Vagina (tissue), 2 donors: ENCODE measurements at places on chromosomes 4 and X.

- DNase-seq: no peak
Measured at GRCh38 chrX:117996918-117997480, 119.6 kb downstream of the KLHL13 start.

DNA sequence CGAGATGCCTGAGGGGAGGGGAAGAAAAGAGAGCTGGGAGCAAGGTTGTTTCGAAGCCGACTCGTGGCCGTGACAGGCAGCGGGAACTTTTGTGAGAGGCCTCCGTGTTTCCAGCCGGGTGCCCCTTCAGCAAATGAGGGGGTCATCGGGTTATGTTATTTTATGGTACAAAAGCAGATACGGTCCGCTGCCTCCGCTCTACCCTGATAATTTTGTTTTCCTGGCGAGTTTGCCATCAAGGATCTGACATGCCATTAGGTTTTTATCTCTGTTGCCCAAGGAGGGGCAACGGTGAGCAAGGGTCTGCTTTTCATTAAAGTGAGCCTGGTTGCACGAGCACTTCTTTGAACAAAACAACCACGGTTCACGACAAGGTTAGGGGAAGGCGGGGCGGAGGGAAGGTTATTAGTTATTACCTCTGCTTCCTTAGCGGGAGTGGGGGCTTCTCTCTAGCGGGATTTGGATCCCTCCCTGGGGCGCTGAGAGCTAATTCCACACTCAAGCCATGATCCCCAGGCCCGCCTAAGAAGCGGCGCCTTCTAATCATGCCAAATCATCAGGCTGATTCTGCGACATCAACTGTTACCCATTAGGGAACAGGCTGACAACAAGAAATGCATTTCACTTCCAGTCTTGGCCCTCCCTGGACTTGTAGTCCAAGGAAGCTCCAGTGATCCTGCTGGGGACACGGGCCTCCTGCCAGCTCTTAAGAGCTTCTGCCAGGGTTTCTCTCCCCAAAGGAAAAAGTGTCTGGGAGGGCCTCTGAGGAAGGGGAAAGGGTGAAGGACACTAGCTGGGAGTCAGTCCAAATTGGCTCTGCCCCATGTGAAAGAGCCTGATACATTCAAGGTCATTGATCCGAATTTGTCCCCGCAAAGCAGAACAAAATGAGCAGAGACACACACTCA, 617.7 kb downstream of the MID1IP1 start:
- DNase-seq: no peak

GRCh38 chr4:16192631-16193518, 33.4 kb downstream of the TAPT1 start:
- no peak for DNase-seq

DNA sequence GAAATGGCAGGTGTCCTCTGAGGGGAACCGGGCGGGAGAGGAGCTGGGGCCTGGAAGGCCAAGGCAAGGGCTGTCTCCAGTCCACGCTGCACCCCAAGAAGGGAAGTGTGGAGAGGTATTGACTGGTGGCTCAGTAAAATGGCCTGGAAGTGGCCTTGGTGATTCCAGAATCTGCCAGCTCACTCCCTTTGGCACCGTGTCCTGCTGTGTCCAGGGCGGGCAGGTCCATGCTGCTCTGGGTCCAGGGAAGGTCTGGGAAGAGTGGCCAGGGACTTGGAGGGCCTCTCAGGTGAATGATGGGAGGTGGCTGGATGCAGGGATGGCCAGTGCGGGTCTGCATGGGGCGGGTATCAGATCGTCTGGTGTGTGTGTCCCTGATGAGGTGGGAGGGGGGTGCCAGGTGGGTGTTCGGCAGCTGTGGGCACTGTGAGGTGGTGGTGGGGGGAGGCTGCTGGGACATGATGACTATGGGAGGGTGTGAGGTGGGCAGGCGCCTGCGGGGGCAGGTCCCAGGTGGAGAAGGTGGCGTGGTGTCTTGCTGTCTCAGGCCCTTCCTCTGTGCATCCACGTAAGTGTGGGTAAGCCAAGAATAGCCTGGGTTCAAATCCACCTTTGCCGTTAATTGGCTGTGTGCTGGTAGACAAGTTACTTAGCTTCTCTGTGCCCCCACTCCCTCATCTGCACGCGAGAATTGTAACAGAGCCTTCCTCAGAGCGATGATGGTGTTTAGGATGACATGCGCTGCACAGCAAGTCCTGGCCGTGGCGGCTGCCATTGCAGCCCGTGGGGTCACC, 17.7 kb downstream of the RGS12 start:
- no peak for DNase-seq

- DNase-seq: no peak
Measured at GRCh38 chr4:114658179-114658578, 59.6 kb downstream of the UGT8 start.
